CD4-positive, alpha-beta T cell treated with Interleukin-4 for 1 hour (primary cell): ENCODE measurements at places on chromosomes 7 and 10.

GRCh38 chr10:45374350-45375052 lies 485 bp downstream of the ALOX5 start:
- no peak for DNase-seq

DNA sequence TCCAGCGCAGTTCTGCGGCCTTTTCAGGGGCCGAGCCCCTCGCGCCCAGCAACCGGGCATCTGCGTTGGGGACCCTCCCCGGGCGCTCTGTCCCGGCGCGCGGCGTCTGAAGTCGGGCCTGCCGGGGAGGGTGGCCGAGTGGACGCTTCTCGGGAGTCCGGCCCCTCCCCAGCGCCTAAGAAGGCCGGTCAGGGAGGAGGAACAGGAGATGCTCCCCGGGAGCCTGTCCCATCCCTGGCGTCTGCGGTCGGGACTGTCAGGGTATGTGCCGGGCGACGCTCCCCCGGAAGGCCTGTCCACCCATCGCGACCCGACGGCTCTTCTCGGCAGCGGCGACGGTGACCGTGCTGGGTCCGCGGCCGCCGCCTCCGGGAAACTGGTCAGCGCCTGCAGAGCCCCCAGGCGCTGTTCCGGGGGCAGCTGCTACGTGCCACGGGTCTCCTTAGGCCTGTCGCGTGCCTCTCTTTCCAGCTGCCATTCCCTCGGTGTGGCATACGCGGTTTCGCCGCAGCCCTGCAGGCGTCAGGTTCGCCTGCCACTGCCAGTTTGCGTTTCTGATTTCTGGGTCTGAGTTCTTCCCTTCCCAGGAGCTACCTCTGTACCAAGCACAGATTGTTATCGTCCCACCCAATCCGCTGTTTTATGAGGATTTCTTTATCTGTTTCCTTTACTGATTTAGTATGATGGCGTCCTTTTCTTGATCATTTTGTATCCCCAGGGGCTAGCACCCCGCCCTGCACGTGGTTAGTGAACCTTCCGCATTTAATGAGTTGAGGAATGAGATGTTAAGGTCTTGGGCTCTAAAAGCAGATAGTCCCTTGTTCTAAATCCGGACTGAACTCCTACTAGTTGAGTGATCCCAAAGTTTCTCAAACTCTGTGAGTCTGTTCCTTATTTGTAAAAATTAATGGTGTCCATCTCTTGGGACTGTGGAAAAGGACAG lies 782 bp downstream of the IFIT5 start:
- peak; percentile 32 for DNase-seq

- peak; percentile 76 for DNase-seq
Measured at GRCh38 chr10:70162892-70163201, 7.5 kb downstream of the SAR1A start.

DNA sequence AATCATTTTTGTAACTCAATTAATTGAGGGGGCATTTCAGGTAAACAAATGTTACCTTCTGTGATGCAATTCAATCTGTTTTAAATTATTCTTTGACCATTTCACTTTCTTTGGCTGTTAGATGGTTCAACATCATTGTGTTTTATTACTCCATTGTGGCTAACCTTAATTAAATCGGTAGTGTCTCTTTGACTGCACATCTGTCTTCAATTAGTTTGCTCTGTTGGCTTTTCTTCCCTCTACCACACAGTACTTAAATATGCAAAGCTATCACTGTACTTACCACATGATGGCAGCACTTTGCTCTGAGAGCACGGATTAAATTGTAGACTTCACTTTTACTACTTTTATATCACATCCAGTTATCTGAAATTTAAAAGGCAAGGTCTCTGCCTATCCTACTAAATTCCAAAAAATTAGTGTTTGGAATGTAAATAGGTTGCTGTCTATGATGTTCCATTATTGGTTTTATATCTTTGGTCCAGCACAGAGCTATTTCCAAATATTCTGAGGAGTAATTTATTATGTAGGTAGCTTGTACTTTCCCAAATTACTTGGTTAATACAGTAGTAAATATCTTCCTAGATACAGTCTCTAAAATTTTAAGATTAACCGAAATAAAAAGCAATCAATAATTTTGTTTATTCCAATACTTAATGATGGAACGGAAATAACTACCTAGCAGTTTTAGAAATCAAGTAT lies 352.0 kb downstream of the PCLO start:
- no peak for DNase-seq

GRCh38 chr10:12218991-12219390 lies 23.0 kb downstream of the CDC123 start:
- no peak for DNase-seq

GRCh38 chr7:1004018-1004852 lies 21.3 kb downstream of the CYP2W1 start:
- DNase-seq: peak; percentile 67

- no peak for DNase-seq
Measured at GRCh38 chr10:24209432-24209771, 464 bp downstream of the KIAA1217 start.

DNA sequence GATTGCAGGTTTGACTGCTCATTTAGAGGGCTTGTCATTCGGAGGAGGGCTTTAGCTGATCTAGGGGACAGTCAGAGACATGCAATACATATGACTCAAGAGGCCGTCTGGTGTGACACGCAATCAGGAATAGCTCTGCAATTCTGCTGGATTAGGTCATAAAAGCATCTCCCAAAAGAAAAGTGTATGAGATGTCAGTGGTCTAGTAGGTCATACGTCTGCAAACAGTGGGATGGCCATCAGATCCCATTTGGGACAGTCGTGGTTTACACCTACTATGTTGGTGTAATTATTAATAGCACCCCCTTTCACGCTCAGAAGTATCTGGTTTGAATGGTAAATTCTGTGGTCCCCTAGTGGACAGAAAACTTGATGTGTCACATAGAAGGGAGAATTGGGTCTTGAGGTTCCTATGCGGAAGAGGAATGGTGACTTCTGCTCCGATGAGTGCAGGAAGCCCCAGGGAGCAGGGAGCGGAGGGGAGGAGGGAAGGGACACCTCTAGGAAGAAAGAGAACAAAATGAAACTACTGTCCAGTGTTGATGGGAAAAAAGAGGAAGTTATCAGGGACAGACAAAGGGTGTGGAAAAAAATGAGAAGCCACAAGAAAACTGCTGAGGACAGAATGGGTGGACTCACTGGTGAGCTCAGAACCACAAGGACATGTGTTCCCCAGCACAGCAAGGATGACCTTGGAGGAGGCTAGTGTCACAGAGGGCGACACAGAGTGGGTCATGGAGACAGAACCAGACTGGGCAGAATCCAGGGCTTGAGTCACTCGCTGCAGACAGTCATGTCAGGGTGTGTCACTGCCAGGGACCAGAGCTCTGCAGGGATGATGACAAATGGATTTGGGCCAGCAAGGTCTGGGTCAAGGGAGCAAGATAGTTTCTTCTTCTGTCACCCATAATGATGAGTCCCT lies 59.9 kb downstream of the MAP3K8 start:
- peak; percentile 26 for DNase-seq

- DNase-seq: no peak
Measured at GRCh38 chr7:158374146-158374545, 213.5 kb downstream of the PTPRN2 start.

- no peak for DNase-seq
Measured at GRCh38 chr10:102919246-102919959, 1.3 kb downstream of the CNNM2 start.

GRCh38 chr10:6969659-6970058 lies 389.6 kb upstream of the PRKCQ start:
- no peak for DNase-seq

- peak; percentile 49 for DNase-seq
Measured at GRCh38 chr10:128049226-128050120, 76.8 kb downstream of the MKI67 start.

GRCh38 chr7:29019387-29019786 lies 61.3 kb upstream of the TRIL start:
- no peak for DNase-seq

- DNase-seq: peak; percentile 50
Measured at GRCh38 chr10:74244097-74244685, 93.2 kb downstream of the ADK start.

DNA sequence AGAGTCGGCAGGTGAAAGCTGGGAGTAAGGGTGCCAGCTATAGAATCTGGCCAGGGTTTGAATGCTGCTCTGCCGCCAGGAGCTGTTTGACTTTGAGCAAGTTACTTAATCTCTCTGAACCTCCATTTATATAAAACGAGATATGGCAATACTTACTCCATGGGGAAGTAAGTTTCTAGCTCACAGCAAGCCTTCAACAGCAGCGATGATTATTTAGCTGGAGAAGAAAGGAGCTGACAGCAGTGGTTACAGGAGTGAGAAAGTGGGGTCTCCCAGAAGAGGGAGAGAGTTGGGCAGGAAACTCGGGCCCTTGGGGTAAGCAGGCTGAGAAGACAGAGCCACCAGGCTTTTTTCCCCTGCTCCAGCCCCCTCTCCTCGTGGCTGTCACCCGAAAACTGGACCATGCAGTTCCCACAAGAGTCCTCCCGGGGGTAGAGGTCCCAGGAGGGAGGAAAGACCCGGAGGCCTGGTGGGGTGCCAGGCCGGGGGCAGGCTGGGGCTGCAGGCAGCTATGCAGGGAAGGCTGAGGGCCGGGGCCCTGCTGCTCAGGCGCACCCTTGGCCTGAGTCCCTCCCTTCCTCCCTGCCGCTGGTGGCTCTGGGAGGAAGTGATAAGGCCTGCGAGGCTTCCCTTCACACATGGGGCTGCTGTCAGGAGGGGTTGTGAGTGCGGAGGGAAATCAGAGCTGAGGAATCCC lies 3.5 kb downstream of the NOS3 start:
- DNase-seq: no peak

DNA sequence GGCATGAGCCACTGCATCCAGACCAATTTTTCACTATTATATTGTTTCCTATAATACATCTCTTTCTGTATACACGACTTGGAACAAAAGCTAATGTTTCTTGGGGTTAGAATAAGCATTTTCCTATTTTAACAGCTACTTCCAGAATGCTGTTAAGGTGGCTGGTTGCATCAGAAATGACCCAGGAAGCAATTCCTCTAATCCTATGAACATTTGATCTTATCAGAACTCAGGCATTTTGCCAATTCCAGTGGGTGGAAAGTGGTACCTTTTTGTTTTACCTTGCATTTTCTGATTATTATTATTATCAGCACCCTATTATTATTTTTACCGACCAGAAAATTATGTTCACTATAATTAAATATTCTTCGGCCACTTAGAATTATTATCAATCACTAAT lies 73.3 kb downstream of the NDUFB2 start:
- DNase-seq: no peak

GRCh38 chr10:13788711-13789447 lies 202.1 kb downstream of the PRPF18 start:
- DNase-seq: no peak

GRCh38 chr10:68406111-68406814 lies 814 bp downstream of the RUFY2 start:
- no peak for DNase-seq

- no peak for DNase-seq
Measured at GRCh38 chr7:65832281-65832680, 40.6 kb upstream of the VKORC1L1 start.

DNA sequence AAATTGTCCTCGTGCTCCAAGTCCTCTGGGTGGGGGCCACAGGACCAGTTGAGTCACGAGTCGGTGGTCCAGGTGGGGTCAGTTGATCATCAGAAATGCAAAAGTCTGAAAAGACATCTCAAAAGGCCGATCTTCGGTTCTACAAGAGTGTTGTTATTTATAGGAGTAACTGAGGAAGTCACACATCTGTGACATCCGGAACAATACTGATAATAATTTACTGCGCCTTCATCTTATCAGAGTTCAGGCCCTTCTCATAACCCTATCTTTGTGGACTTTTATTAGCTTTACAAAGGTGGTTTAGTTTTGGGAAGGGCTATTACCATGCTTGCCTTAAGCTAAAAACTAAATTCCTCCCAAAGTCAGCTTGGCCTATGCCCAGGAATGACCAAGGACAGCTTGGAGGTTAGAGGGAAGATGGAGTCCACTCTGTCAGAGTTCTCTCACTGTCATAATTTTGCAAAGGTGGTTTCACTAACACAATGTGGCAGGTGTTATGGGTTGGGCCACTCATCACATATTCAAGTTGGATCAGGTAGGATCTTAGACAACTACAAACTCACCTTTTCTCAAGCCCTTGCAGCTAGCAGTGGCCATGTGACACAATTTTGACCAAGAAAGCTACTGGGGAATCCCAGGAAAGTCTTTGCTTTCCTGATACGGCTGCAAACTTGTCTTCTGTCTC lies 54.7 kb upstream of the CHST3 start:
- no peak for DNase-seq

- no peak for DNase-seq
Measured at GRCh38 chr7:20260223-20260622, 43.0 kb upstream of the MACC1 start.

GRCh38 chr7:27196287-27196767 lies 3.6 kb downstream of the HOXA13 start:
- DNase-seq: peak; percentile 82

DNA sequence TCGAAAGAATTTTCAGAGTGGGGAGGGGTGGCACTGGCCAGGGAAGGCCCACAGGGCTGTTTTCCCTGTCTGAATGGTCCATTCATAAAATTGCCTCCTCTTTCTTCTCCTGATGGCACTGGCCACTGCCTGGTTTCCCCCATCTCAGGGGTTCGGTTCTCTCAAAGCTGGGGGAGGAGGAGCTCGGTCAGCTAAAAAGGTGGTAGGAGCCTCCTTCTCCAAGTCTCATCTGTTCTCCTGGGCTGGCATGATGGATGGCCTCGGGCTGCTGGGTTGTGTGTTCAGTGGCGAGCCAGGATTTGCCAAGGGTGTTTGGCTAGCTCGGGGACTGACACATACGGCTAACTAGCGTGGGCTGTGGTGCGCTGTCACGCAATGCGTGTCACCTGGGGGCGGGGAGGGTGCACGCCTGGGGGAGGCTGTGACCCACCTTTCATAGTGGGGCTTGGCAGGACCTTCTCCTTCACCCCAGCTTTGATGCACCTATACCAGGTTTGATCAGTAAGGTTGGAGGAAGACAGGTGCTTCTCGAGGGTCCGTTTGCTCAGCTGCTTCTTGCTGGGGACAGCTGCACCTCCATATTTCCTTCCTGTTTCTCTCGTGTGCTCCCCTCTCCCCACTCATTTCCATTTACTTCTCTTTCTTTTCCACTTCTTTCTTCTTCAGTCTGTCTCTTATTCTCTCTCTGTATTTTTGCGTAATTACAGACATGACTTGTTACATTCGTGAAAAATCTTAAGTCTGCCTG lies 36.3 kb downstream of the RBM20 start:
- no peak for DNase-seq

- DNase-seq: no peak
Measured at GRCh38 chr7:41529831-41530230, 173.1 kb downstream of the INHBA start.

GRCh38 chr7:103134836-103135554 lies 13.9 kb downstream of the NAPEPLD start:
- no peak for DNase-seq

- DNase-seq: no peak
Measured at GRCh38 chr10:31580646-31581045, 261.6 kb downstream of the ZEB1 start.

- DNase-seq: no peak
Measured at GRCh38 chr7:70678621-70679251, 453.2 kb upstream of the GALNT17 start.

DNA sequence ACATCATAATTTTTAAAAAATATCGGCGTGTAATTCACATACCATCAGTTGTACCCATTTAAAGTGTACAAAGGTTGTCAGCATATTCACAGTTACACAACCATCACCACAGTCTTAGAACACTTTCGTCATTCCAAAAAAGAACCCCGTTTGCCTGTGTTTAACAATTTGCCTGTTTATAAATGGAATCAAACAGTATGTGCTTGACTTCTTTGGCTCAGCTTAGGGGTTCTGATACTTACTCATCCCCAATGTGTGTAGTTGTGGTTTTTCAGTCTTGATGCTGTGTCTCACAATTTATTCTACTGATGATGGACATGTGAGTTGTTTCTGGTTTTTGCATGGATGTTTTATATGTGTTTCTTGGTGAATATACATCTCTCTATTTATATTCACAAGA lies 50.0 kb downstream of the PRPF18 start:
- DNase-seq: no peak

- no peak for DNase-seq
Measured at GRCh38 chr10:121284936-121285335, 313.3 kb downstream of the FGFR2 start.
